ENCODE measurements at places on chromosomes 13 and 19.
A peak's percentile ranks its signal among the peaks of the same experiment; 100 is the strongest.

- DNase-seq, result peak; percentile 75
Measured at GRCh38 chr13:97224544-97225300, 2.6 kb downstream of the MBNL2 start.

- DNase-seq, result no peak
Measured at GRCh38 chr13:28531077-28531844, 36.3 kb upstream of the FLT1 start.

DNA sequence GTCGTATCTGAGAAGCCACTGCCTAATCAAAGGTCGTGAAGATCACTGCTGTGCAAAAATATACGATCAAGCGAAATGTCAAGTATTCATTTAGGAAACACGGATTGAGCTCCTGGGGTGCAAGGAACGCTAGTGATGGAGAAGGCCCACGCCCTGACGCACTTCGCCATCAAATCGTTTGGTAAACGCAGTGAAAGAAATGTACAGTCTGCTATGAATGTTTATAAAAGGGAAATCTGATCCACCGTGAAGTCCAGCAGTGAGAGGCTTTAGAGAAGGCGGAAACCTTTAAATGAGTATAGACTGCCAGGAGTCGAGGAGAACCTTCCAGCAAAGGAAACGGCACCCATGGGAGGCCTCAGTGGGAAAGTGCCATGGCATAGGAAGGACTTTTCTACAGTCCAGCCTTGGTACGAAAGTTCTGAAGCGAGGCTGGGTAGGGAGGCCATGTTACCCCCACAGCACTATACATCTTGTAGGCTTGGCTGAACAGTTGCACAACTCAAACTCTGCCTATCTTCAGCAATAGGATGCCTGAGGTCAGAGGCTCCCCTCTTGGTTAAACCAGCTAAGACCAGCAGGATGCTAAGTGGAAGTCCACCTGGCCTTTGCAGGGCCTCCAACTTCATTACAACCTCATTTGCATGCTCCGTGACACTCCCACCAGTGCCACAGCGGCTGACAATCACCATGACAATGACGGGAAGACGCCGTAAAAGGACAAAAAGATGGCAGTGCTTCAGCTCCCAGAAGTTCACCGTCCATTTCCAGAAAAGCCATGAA, 20.4 kb downstream of the PCID2 start:
- no peak for DNase-seq

GRCh38 chr13:33261387-33262061, 24.0 kb downstream of the STARD13 start:
- DNase-seq, result no peak

GRCh38 chr19:52993342-52994178, 20.2 kb upstream of the ERVV-1 start:
- peak; percentile 93 for DNase-seq
